ENCODE measurements at places on chromosomes 3 and 15.

DNA sequence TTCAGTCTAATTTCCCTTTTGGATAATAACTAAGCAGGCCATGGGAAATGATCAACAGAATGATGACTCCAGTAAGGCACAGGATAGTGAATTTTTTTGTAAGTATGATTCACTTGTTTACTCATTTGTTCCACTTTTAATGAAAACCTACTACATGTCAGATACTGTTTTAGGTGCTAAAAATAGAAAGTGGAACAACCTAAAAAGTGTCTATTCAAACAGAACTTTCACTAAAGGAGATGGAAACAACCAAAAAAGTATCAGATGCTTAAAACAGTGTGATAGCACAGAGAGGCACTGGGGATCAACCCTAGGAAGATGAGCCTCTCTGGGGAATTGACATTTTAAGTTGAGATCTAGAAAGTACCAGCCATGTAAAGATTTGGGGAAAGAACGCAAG is 11.1 kb downstream of the RYK start:
- DNase-seq: no peak

- DNase-seq: no peak
Observed at GRCh38 chr15:59237119-59237855, 30.6 kb downstream of the LDHAL6B start.

- peak; percentile 60 for DNase-seq
Observed at GRCh38 chr3:128497305-128498126, 4.5 kb upstream of the GATA2 start.

GRCh38 chr3:146650691-146651442 is 45.7 kb upstream of the PLSCR5 start:
- no peak for DNase-seq

DNA sequence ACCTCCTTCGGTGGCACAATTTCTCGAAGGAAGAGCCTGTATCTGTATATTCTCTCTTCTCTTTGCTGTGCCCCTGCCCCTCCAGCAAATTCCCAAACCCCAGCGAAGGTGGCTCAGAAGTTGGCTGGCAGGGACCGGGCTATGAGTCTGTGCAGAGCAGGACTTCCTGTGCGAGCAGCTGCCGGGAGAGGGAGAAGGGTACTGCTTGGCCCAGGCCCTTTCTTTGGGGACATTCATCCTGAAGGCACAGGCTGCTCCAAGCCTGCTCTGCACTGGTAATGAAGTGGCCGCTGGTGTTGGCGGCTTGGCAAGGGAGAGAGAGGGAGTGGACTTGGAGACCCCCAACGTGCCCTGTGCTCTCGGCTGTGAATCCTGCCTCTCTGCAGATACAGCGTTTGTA is 1.5 kb downstream of the SLC6A11 start:
- no peak for DNase-seq

DNA sequence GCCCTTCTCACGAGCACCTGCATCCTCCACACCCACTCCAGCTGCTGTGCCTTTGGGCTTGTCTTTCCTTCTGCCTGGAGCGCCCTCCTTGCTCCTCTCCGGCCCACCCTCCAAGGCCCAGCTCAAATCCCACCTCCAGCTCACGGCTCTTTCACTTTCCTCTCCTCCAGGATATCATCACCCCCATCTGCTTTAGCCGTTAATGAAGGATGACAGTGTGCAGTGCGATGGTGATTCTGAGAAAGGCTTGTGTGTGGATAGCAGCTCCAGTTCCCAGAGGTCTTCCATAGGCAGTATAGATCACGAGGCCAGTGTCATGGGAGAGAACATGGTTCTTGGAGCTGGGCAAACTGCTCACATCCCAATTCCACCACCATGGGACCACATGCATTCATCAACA is 237.4 kb downstream of the TLE3 start:
- DNase-seq: no peak

GRCh38 chr15:25182736-25183445 is 228.1 kb downstream of the SNRPN start:
- no peak for DNase-seq

DNA sequence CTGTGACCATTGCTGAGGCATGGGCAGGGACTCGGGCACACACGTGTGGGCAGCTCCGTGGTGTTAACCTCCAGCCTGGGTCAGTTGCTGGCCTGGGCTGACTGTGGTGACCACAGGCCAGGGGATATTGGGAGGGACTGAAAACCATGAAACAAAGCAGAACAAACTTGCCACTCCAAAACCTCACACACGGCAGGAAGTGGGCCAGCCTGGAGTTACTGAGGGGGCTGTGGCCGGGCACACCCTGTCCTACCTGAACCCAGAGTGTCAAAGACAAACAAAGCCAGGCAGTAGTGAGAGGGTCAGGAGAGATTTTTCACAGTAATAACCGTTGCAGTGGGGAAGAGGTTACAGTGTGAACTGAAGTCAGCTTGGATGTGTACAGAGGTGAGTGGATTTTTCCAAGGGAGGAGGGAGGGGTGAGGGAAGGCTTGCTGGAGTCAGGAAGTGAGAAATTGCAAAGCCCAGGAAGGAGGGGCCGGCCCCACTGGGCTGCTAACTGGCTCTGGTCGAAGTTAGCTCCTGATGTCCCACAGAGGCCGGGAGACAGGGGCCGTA is 40.0 kb upstream of the ATP10A start:
- no peak for DNase-seq

- DNase-seq: no peak
Observed at GRCh38 chr15:68578175-68578979, 416 bp upstream of the CORO2B start.

DNA sequence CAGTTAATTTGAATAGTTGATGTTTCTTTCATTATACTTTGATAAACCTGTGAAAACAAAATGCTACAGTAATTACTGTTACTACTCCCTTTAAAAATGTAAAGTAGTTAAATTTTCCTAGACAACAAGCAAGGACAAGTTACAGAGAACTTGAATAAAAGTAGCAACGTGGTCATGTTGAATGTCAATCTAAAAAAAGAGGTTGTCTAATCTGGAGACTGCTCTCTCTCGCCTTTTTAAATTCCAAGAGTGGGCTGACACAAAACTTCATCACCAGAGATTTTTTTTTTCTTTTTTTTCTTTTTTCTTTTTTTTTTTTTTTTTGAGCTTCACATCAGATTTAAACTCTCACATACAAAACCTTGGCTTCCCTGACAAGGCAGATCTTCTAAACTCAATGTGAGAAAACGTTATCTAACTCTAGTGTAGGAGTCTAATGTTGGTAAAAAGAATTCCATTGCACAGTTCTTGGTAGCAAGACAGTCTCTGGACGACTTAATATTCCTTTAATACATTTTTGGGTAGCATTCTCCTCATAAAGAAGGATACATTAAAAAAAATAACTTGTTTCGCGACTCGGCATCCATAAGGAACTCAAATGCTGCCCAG is 4.1 kb downstream of the FOXP1 start:
- no peak for DNase-seq

- DNase-seq: no peak
Observed at GRCh38 chr3:132594498-132594897, 2.6 kb upstream of the ACKR4 start.

DNA sequence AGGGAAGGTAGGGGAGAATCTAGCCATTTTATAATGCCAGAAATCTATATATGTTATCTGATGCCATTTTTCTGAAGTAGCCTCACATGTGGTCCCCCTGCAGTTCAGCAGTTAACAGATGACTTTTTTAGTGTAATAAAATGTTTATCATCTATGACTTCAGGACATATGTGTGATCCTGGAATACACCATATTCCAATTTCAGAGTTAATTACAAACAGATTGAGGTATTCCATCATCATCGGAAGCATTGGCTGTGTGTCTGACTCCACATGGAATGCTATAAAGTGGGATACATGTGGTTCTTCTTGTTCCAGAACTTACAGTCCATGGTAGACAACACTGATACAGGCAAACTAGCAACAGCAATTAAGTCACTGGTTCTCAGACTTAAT is 45.9 kb upstream of the LIMD1 start:
- no peak for DNase-seq

GRCh38 chr3:78562328-78562727 is 1205.5 kb downstream of the ROBO1 start:
- DNase-seq: no peak

DNA sequence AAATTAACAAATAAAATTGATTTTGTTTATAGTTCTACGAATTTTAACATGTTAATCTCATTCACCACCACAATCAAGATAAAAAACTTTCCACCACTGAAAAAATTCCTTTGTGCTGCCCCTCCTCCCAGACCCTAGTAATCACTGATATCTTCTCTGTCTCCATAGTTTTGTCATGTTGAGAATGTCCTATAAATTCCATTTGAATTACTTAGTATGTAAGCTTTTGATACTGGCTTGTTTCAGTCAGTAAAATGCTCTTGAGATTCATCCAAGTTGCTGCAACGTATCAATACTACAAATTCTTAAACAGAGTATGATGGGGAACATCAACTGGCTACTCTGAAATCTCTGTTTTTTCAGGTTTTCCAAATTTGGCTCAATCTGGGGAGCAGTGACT is 129.6 kb downstream of the CTNNB1 start:
- no peak for DNase-seq

DNA sequence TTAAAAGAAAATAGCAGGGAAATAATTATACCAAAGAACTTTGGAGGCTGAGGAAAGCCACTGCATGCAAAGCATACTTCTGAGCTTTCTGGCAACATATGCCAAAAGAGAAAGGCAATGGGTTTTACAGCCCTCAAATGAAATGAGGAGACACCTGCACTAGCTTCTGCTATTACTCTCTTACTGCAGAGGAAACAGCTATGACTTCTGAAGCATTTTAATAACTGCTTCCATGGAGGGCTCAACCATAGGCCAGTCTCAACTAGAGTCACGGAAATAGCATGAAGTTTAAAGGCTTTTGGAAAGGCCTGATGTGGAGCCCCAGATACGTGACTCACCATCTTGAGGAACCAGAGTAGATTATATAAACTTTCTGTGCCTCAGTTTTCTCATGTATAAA is 114.8 kb downstream of the OXNAD1 start:
- no peak for DNase-seq

DNA sequence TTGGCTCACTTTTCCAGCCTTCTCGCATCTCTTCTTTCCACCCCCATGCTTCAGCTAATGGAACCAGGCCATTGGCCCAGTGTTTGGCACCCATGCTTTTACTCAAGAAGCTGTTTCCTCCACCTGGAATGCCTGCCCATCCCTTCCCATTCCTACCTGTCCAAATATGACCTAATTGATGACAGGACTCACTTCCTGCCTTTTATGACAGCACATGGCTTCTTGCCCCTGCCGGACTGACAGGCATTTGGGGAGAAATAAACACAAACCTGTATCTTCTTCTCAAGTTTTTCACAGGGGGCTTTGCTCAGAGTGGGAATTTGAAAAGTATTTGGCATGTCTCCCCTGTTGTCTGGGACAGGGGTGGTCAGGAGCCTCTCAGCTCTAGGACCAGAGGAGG is 120.1 kb downstream of the ABHD5 start:
- no peak for DNase-seq

- DNase-seq: no peak
Observed at GRCh38 chr3:57018246-57018645, 42.2 kb upstream of the SPATA12 start.

- no peak for DNase-seq
Observed at GRCh38 chr3:126441256-126441880, 34.3 kb downstream of the ZXDC start.

- no peak for DNase-seq
Observed at GRCh38 chr15:100807028-100807427, 72.6 kb upstream of the ALDH1A3 start.

- DNase-seq: no peak
Observed at GRCh38 chr15:80246425-80246894, 5.6 kb downstream of the CTXND1 start.

- DNase-seq: no peak
Observed at GRCh38 chr15:69414701-69415167, 585 bp downstream of the KIF23 start.

DNA sequence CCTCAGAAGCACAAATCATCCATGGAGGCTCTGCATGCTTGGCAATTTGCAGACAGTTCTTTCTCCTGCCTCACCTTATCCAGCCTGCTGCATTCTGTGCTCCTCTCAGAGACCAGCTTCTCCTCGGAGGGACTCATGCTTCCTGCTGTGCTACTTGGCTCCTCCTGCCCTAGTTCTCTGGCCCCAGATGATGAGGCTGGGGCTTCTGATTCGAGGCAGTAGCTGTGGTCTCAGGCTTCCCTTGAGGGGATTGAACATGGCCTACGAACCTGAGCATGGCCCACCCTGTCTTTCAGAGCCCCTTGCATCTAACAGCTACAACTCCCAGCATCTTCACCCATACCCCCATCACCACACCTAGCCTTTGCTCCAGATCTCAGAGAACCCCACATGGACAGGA is 6.7 kb downstream of the VIPR1 start:
- no peak for DNase-seq

DNA sequence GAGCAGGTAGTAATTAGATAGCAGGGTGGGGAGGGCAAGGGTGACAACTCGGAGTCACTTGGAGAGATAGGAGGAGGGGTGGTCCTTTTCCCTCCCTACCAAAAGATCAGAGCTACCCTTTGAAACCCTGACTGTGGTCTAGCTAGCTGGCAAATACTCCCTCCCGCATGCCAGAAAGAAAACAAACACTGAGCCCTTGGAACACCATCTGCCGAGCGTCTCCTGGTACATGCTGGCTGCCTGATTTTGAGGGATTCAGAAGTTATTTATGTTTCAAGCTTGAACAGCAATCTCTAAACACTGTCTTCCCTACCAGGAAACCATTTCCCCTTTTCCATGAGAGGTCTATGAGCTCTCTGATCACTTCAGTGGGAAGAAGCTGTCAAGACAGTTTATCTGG is 291.6 kb upstream of the CFAP20DC start:
- no peak for DNase-seq

- no peak for DNase-seq
Observed at GRCh38 chr3:45992133-45992729, 3.4 kb downstream of the FYCO1 start.

- no peak for DNase-seq
Observed at GRCh38 chr3:170137986-170138385, 43.5 kb downstream of the PHC3 start.

DNA sequence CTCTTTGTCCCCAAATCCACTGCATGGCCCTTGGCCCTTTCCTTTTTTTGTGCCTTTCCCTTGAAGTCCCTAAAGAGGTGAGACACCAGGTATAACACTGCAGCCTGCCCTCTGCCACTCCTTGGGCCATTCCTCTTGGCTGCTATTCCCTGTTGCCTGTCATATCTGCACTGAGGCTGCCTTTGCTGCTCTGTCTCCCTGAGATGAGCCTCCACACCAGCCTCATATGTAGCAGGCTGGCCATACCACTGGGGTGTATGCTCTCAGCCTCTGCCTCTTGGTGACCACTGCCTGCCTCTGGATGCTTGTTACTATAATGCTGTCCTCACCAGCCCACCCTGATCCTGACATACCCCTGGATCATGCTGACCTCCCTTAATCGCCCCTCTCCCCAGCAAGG is 252.0 kb downstream of the CLSTN2 start:
- no peak for DNase-seq

DNA sequence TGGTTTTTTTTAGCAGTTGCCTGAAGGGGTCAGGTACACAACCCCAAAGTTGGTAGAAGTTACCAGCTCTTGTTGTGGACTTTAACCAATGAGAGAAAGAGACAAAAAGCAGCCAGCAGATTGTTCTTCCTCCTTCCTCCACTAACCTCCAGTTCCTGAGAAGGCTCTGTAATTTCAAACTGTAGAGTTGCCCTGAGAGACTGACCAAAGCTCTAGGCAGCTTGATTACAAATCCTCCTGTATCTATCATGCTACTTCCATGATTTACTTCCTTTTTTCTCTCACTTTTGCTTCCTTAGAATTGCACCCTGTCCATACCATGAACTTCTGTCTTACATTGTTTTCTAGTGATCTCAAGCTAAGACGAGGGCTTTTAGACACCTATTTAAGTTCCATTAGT is 29.2 kb downstream of the NSUN3 start:
- DNase-seq: no peak

GRCh38 chr3:10982782-10983181 is 9.8 kb upstream of the SLC6A1 start:
- DNase-seq: no peak

Measured in stimulated activated CD4-positive, alpha-beta T cell treated with anti-CD3 and anti-CD28 coated beads, Interleukin-15, amount 100 ng/mL, for 1 hour (primary cell).